ENCODE measurements at places on chromosomes 2 and 18.

DNA sequence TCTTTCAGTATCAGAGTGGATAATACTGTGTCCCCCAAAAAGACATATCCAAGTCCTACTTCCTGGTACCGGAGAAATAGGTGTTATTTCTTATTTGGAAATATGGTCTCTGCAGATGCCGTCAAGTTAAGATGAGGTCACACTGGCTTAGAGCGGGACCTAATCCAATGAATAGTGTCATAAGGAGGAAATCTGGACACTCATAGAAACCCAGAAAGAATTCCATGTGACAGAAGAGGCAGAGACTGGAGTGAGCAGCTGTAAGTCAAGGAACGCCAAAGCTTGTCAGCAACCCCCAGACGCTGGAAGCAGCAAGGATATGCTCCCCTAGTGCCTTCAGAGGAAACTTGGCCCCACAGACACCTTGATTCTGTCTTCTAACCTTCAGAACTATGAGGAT, 69.8 kb downstream of the CCBE1 start:
- no peak for DNase-seq

GRCh38 chr2:144849612-144850011, 329.7 kb upstream of the ZEB2 start:
- no peak for DNase-seq

DNA sequence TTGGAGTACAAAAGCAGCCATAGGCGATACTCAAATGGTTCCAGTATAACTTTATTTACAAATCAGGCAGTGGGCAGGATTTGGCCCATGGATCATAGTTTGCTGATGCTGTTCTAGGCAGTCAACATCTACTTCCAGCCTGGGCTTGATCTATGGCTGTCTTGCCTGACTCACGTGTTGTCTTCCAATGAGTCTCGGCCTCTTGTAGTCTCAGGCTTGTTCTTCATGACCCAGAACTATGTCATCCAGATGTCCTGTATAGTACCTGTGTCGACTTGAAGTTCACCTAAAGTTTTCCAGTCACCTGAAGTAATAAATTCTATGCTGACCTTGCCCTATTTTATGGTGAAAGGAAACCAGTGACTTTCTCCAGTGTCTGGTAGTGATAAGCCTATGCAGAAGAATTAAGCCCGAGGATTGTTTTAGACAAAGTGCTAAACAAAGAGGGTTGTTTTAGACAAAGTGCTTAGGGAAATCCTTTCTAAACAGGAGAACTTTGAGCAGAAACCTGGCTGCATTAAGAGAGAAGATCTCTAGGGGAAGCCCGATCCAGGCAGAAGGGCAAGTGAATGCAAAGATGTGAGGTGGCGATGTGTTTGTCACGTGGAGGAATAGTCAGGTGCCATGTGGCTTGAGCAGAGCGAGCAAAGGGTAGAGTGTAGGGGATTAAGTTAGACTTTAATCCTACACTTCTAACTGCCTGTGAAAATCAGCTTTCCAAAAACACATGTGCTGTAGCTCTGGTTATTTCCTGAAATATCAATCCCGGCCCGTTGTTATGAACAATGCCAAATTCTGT, 8.5 kb upstream of the THNSL2 start:
- no peak for DNase-seq

GRCh38 chr2:25445464-25445863, 103.7 kb upstream of the DNMT3A start:
- no peak for DNase-seq

DNA sequence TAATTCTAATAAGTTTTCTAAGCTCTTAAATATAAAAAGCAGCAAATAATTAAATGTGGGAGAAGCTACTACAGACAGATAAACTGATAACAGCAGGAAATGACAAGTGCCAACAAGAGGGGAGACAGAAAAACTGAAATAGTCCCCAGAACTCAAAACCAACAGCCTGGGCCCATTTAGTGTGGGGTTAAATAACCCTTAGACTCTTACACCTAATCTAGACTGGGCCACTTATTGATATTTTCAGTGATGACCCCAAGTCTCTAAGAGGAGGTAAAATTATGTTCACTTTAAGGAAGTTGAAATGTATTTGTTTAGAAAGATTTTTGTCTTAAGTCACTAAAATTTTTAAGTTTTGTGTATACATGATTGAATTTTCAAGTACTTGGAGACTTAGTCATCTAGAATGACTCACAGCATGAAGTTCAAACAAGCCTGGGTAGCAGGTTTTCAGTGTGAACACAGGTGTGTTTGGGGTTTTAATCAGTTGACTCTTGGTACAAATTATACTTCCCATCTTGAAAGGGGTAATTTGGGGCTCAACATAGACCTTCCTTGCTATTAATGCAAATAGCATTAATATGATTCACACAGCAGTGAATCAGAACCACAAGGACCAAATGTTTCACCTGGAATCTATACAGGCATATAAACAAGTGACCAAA, 54.9 kb upstream of the MYO3B start:
- no peak for DNase-seq

GRCh38 chr2:196750977-196751631, 48.4 kb downstream of the GTF3C3 start:
- no peak for DNase-seq

All from D721Med (cell line).